H1 (cell line): ENCODE measurements at places on chromosomes 2 and 18. TPM values are rescaled to one million over a fixed set of nuclear protein-coding genes. Genes with fewer than 3 reads are reported as not detected.

DNA sequence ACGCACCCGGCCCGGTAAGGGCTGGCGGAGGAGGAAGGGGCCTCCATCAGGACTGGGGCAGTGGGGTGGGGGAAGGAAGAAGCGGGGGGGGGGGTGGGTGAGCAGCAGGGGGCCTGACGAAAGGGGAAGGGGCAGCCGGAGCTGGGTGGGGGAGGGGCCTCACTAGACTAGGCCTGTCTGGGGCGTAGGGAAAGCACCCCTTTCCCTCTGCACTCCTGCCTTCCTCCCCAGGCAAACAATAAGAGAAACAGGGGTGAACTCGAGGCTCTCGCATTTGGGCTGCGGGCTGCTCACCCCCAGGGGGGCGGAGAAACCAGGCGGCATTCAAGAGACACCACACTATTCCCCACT is 82.7 kb upstream of the POMC start:
- DNase-seq: no peak

GRCh38 chr2:173681881-173682650 is 283.1 kb downstream of the SP3 start:
- no peak for DNase-seq

DNA sequence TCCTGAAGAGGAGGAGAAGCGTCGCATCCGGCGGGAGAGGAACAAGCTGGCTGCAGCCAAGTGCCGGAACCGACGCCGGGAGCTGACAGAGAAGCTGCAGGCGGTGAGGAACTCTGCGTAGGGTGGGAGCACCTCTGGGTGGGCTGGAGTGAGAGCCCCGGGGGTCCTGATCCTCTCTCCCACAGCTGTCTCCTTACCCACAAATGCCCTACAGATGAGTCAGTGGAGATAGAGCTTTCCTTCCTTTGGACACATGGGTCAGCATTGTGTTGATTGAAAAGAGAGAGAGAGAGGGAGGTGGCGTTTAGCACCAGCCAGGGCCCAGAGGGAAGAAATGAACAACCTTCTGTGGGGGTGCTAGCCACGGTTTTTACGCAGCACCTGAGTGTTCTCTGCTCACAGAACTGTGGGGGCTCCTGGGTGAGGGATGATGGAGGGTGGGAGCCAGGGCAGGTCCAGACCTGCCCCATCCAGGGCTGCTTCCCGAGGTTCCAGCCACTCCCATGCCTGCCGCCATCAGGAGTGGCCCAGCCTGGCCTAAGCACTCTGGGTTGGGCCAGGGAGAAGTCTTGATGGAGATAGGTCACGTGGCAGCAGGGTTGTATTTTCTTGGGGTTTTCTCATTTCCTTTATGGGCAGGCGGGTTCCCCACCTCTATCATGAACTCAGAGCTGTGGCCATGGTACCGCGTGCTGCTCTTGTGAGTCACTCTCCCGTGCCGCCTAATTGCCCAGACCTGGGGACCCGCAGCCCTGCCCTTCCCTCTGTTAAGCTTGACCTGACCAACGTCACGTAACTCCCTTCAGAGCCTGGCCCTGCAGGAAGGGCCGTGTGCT is 16.3 kb downstream of the FOSL2 start:
- DNase-seq: no peak

DNA sequence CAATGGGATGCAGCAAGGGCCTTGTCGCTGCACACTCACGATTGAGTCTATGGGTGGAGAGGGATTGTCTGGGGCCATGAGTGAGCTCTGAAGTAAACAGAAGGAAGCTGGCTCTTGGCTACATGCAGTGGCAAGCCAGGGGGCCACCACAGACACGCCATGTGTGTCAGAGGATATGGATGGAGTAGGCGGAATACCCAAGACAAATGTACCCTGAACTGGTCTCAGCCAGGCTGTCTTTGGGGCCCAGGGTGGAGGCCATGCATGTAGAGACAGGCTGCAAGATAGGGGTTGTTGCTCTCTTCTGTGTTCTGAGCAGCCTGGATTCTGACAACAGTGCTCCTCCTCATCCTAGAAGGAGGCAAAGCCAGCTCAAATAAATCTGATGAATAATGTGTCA is 24.0 kb upstream of the ITGA6 start:
- no peak for DNase-seq

DNA sequence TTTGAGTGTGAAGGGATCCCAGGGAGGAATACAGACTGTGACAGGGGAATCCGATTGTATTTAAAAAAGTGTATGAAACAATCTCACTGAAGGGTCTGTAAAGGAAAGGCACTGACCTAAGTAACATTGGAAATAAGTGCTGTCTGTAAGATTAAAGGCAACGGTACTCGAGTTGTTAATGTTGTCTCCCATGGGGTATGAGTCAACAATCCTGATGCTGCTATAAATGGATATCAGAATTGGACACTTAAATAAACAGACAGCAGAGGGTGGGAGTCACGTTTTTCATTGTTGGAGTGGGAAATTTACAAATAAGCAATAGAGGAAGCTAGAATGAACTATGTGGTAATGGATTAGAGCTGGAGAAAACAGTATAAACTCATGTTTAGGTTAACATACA is 452.4 kb upstream of the RGPD4 start:
- DNase-seq: no peak

DNA sequence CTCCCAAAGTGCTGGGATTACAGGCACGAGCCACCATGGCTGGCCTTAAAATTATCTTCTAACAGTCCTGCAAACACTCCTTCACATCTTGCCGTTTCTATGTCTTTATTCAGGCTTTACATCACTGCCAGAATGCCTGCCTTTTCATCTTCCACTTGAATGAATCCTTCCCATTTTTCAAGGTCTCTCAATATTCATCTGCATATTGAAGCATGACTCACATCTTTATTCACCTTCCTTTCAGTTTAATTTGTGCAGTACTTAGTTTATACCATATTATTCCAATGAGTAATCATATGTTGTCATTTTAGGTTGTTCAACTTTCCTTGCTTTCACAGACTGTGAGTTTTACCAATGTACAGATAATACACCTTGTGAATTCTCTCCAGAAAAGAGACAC is 510.1 kb upstream of the PIK3C3 start:
- DNase-seq: no peak

DNA sequence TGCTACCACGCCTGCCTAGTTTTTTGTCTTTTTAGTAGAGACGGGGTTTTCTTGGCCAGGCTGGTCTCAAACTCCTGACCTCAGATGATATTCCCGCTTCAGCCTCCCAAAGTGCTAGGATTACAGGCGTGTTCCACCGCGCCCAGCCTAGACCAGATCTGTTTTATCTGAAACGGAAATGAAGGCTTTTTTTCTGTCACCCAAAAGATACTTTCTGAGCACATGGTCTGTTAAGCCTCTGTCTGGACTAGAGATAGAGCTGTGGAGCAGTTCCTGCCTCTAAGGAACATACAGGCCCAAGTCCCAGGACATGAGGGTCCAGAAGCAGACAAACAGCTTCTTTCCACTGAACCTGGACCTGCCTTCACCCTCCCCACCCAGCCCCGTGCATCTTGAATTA is 43.6 kb upstream of the PTMA start:
- no peak for DNase-seq

- no peak for DNase-seq
These were observed 81.3 kb downstream of the TGFA start for GRCh38 chr2:70472221-70472890.

DNA sequence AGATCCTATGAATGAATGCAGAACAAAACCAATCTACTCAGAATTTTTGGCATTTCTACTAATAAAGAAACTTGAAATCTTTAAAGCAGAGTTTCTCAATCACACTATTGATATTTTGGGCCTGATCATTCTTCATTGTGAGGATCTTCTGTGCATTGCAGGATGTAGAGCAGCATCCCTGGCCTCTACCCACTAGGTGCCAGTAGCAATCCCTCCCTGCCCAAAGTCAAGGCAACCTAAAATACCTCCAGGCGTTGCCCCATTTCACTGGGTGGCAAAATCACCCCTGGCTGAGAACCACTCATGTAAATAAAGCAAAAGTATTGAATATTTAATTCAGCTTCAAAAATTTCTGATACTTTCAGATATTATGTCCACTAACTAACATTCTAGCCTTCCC is 213.0 kb downstream of the SP3 start:
- DNase-seq: no peak

Gene PTPRN
- total RNA-seq: 5.2 and 5.4 TPM in 2 replicates

Gene RAX
- total RNA-seq: 0.52 and 0.80 TPM in 2 replicates

Gene SERPINB3
- 0.17 TPM in 1 of 2 replicates, not detected in the other for total RNA-seq

Gene OTX1
- total RNA-seq: 3.3 and 3.8 TPM in 2 replicates

Gene ASXL3
- total RNA-seq: 1.3 TPM in 2 replicates

Gene PXDN
- 131 and 141 TPM in 2 replicates for total RNA-seq

Gene RDH14
- total RNA-seq: 19.5 and 23.6 TPM in 2 replicates
